Stimulated activated memory B cell treated with anti-CD40 and anti-IgM and Interleukin-4, amounts not matched to agents 10 μg/mL and 1 μg/mL and 100 μg/mL, for 72 hours (primary cell): ENCODE measurements at places on chromosomes 11 and 22.

DNA sequence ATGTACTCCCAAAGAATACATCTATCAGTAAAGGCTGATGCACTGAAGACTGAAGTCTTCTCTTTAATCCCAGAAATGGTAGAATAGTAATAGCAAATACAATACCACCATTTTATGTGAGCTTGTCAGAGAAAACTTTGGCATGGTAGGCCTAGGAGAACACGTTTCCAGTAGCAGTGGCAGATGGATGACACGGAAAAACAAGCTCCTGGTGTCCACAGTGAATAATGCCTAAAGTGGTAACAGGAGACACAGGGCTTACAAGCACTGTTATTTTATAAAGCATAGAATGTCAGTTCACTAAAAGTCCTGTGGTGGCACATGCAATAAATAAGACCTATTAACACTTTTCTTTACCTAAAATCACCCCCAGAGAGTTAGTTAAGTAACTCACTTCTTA lies 277.6 kb downstream of the TTC28 start:
- no peak overlapping the region for H3K27ac ChIP-seq
- H3K4me1 ChIP-seq, result no peaks in the 10 kb centered on the region
- ATAC-seq, result no peak

- ATAC-seq, result no peak
- H3K27me3 ChIP-seq, result peaks cover 51% of the 10 kb centered on the region
- H3K4me3 ChIP-seq, result no peak overlapping the region
Observed at GRCh38 chr11:110509472-110509871, 79.7 kb downstream of the FDX1 start.

- H3K36me3 ChIP-seq, result peaks cover 15% of the 10 kb centered on the region
- H3K4me3 ChIP-seq, result no peak overlapping the region
- no peak for ATAC-seq
- no peak overlapping the region for H3K27ac ChIP-seq
- no peaks in the 10 kb centered on the region for H3K27me3 ChIP-seq
- no peaks in the 10 kb centered on the region for H3K4me1 ChIP-seq
Observed at GRCh38 chr11:27545946-27546345, 39.4 kb upstream of the LIN7C start.

DNA sequence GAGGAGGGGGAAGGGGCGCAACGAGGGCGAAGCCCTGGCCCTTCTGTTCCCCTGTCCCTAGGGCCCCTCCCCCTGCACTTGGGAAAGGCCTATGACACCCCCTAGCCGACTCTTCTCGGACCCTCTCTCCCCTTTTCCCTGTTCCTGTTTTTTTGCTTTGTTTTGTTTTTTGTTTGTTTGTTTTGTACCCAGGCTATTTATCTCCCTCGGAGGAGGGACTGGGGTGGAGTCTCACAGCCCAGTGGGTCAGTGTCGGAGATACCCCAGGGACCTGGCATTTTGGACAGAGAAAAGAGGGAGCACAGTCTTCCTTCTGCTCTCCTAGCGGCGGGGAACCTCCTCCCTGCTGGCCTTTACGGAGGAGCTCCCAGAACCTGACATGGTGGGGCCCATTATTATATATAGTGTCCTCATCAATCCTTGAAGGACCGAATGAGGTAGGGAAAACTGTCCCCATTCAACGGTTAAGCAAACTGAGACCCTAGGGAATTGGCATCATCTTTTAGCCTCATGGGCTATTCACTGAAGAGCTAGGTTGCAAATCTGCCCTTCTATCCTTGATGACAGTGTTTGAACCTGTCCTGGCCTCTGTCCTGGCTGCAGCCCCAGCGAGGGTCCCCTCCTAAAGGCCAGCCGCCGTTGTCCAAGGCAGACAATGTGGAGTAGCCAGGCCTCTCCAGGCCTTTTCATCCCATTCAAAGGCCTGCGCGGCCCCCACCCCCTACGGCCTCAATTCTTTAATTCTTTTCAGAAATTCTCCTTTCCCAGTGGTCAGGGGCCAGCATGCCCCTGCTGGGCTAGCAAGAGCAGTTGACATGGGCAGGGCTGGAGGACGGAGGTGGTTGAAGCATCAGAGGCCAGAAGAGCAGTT lies 911 bp downstream of the EMID1 start:
- H3K4me1 ChIP-seq, result peaks cover 32% of the 10 kb centered on the region
- H3K4me3 ChIP-seq, result peak overlapping the region; percentile 70
- H3K27me3 ChIP-seq, result peaks cover 85% of the 10 kb centered on the region
- no peak for ATAC-seq
- H3K36me3 ChIP-seq, result no peaks in the 10 kb centered on the region

GRCh38 chr11:6721343-6721742 lies 38.2 kb upstream of the MRPL17 start:
- H3K36me3 ChIP-seq, result peaks cover 75% of the 10 kb centered on the region
- no peaks in the 10 kb centered on the region for H3K27me3 ChIP-seq
- H3K4me3 ChIP-seq, result no peak overlapping the region
- no peak for ATAC-seq
- H3K27ac ChIP-seq, result peak overlapping the region; percentile 16
- H3K4me1 ChIP-seq, result peaks cover 41% of the 10 kb centered on the region

- H3K36me3 ChIP-seq, result no peaks in the 10 kb centered on the region
- H3K4me3 ChIP-seq, result peak overlapping the region; percentile 75
- no peak for ATAC-seq
- H3K27me3 ChIP-seq, result no peaks in the 10 kb centered on the region
- peaks cover 32% of the 10 kb centered on the region for H3K4me1 ChIP-seq
Observed at GRCh38 chr11:64842851-64843685, 1.4 kb downstream of the CDC42BPG start.

DNA sequence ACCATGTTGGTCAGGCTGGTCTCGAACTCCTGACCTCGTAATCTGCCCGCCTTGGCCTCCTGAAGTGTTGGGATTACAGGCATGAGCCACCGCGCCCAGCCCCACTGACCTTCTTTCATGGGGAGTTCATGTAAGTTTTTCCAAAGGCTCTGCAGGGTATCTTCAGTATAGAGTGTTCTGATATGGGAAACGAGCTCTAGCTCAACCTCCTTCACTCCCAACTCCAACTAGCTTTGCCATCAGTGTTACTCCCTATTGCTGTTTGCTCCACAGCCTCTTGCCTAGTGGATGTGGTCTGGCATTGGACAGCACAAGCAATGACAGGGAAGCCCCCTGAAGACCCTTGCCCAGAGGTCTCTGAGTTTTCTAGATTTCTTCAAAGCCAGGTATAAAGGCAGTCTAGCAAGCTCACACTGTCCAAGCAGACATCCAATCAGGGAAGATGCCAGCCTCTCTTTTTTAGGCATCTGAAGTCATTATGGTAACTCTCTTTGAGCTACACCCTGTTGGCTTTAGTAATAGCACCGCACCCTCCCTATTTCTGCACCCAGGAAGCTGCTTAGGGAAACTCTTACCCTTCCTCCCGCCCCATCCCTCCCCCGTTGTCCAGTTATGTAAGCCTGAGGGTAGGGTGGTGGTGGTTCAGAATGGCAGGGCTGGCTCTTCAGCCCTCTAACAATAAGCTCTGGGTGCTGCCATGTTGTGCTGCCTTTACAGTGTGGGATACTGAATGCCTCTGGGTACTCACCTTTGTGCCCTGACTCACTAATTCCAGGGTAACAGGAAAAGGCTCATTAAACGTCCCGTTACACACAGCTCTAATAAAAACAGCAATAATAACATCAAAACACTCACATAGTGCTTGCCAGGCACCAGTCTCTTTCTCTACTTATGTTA lies 41.4 kb upstream of the CLDN5 start:
- no peak overlapping the region for H3K4me3 ChIP-seq
- no peak overlapping the region for H3K27ac ChIP-seq
- no peaks in the 10 kb centered on the region for H3K36me3 ChIP-seq

DNA sequence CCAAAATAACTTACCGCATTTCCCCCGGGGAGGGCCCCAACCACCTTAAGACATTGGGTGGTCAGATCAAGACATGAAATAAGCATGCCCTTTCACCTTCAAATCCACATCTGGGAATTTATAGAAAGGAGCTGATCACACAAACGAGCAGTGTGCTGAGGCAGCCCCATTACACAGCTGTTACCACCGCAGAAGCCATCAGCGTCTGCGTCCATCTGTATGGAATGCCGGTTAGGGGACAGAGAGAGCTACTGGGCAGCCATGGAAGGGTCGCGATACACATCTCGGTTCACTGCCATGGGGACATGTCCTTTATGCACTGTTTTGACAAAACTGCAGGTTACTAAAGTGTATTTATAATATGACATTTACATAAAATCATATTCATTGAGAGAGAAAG lies 105.1 kb upstream of the LMO1 start:
- no peaks in the 10 kb centered on the region for H3K27me3 ChIP-seq
- no peaks in the 10 kb centered on the region for H3K36me3 ChIP-seq
- H3K4me3 ChIP-seq, result no peak overlapping the region

DNA sequence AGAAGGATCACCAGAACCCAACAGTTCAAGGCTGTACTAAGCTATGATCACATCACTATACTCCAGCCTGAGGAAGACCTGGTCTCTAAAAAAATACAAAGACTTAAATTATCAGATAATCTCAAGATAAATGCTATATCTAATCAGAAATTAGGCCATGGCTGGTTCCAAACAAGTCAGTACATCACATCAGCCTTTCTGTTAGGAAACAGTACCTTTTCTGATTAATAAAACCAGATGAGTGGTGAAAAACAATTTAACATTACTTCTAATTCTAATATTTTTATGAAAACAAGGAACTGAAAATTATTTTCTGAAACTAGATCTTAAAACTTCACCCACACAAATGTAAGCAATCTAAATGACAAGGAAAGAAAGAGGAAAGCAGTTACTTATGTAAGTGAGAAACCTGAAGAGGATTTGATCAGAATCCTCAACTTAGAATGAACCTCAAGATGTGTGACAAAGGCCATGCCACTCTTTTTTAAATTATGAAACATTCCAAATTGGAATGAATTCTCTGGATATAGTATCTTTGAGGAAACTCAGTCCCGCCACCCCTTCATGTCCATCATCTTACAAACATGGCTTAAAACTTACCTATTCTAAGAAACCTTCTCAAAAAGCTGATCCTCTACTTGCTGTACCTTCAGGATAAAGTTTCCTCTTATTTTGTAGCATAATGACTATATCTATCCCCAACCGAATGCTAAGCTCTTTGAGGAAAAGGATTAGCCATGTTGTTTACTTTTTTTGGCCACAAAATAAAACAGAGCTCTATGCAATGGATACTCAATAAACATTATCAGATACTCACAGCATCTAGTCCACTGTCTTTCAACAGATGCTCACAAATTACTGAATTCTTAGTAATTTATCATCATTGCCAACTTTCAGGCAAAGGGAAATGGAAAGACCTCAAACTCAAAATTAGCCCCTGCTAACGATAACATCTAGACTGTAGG lies 132.0 kb downstream of the MRTFA start:
- peak overlapping the region; percentile 47 for H3K27ac ChIP-seq
- peak; percentile 58 for ATAC-seq
- H3K36me3 ChIP-seq, result peaks cover 5% of the 10 kb centered on the region
- H3K4me3 ChIP-seq, result no peak overlapping the region
- H3K4me1 ChIP-seq, result peaks cover 6% of the 10 kb centered on the region

GRCh38 chr11:86101493-86101892 lies 32.6 kb upstream of the PICALM start:
- H3K4me1 ChIP-seq, result peaks cover 6% of the 10 kb centered on the region
- H3K27ac ChIP-seq, result no peak overlapping the region
- no peak for ATAC-seq
- H3K27me3 ChIP-seq, result no peaks in the 10 kb centered on the region

- no peak overlapping the region for H3K4me3 ChIP-seq
- no peaks in the 10 kb centered on the region for H3K27me3 ChIP-seq
- H3K36me3 ChIP-seq, result peaks cover 57% of the 10 kb centered on the region
- H3K27ac ChIP-seq, result no peak overlapping the region
- no peaks in the 10 kb centered on the region for H3K4me1 ChIP-seq
Observed at GRCh38 chr11:28133146-28133545, 25.0 kb downstream of the METTL15 start.

- peaks cover 7% of the 10 kb centered on the region for H3K4me1 ChIP-seq
- no peak for ATAC-seq
- peaks cover 24% of the 10 kb centered on the region for H3K27me3 ChIP-seq
- H3K36me3 ChIP-seq, result no peaks in the 10 kb centered on the region
- H3K27ac ChIP-seq, result no peak overlapping the region
- no peak overlapping the region for H3K4me3 ChIP-seq
Observed at GRCh38 chr11:32008880-32009551, 81.9 kb upstream of the RCN1 start.

DNA sequence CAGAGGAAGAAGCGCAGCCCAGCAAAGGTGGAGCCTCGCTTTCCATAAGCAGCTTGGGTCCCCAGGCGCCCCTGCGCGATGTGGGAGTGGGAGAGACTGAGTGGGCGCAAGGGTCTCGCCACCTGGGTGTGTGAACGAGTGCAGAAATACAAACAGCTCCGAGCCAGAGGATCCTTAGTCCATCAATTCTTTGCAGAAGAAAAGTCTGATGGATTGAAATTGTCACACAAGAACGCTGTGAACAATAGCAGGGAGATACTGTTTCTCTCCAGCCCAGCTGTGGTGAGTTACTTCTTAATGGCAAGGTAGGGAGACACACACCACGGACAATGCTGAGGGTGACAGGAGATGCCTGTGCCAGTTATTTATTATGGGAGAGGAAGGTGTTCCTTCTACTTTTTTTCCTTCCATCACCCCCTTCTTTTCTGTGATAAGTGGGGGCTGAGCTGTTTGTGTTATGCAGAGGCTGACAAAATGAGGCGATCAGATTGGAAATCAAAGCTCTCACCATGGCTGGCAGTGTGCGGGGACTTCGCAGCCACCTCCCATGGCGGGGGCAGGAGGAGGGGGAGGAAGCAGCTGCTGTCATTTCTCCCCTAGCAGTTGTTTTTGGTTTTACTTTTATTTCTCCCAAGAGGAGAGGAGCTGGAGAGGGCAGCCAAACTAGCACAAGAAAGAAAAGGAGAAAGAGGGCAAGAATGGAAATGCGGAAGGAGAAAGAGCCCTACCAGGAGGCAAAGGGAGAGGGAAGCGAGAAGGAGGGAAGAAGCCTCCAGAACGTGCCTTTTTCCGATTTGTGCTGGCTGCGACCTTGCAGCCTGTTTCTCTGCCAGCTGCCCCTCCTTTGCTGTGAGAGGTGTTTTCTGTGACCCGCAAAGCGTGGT lies 755.8 kb downstream of the NTM start:
- H3K4me1 ChIP-seq, result no peaks in the 10 kb centered on the region
- no peaks in the 10 kb centered on the region for H3K27me3 ChIP-seq

GRCh38 chr22:33180356-33180755 lies 122.2 kb upstream of the SYN3 start:
- H3K27ac ChIP-seq, result no peak overlapping the region
- H3K4me3 ChIP-seq, result no peak overlapping the region
- no peaks in the 10 kb centered on the region for H3K36me3 ChIP-seq
- ATAC-seq, result no peak
- H3K27me3 ChIP-seq, result peaks cover 23% of the 10 kb centered on the region
